ENCODE measurements at places on chromosomes 2 and 18.
A peak's percentile ranks its signal among the peaks of the same experiment; 100 is the strongest.

- DNase-seq = no peak
Measured at GRCh38 chr18:78376046-78376445, 603.6 kb upstream of the SALL3 start.

DNA sequence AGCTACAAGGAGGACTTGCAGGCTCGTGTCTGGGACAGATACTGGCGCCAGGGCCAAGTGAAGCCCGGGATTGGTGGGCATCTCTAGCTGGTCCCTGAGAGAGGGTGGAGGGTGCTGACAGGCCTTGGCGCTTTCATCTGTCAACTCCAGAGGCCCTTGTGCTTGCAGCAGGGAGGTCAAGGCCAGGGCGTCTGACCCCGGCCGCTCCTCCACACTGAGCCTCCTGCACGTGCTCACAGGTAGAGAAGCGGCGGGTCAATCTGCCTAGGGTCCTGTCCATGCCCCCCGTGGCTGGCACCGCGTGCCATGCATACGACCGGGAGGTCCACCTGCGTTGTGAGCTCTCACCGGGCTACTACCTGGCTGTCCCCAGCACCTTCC, 9.5 kb downstream of the CAPN10 start:
- no peak for DNase-seq

DNA sequence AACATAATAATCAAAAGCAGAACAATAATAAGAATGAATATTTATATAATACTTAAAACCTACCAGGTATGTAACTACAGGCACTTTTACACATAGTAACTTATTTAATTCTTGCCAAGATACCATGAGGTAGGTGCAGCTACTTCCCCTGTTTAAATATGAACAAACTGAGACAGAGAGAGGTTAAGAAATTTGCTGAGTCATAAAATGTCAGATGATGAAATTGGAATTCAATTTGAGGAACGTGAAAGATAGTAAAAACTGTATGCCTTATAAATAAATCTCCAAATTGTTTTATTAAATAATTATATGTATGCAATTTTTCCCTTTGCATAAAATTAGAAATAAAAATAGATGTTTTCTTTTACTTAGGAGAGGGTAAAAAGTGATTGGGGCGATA, 1103.3 kb upstream of the NRXN1 start:
- no peak for DNase-seq

DNA sequence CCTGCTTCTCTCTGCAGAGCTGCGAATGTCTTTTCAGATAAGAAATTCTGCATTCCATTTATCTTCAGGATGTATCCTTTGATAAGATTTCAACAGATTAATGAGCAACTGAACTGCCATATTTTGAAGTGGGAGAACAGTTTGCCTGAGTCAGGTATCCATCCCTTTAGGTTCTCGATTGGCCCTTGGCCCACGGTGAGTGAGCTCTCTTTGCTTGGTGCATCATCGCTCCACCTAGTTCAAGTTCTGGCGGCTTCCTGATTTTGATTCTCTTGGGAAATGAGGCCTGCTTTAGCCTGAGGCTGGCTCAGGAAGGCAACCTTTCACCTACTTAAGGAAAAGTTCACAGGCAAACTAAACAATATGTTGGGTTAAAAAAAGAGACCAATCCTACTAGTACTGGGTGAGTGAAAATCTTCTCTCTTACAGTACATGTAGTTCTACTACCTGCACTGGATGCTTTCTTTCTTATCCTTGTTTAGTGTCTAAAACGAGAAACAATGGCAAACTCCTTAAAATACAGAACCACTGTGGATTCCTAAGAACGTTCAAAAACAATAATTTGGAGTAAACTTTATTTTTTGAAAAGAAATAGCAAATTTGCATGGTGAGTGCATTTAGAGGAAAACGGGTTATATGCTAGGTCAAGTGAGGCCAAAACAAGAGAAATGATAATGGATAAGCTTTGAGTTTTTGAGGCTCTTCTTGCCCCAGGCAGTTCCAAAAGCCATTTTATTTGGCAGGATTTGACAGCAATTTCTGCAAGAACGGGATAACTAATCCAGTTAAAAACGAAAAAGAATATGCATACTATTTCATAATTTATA, 837 bp upstream of the ACSL3 start:
- DNase-seq = no peak

DNA sequence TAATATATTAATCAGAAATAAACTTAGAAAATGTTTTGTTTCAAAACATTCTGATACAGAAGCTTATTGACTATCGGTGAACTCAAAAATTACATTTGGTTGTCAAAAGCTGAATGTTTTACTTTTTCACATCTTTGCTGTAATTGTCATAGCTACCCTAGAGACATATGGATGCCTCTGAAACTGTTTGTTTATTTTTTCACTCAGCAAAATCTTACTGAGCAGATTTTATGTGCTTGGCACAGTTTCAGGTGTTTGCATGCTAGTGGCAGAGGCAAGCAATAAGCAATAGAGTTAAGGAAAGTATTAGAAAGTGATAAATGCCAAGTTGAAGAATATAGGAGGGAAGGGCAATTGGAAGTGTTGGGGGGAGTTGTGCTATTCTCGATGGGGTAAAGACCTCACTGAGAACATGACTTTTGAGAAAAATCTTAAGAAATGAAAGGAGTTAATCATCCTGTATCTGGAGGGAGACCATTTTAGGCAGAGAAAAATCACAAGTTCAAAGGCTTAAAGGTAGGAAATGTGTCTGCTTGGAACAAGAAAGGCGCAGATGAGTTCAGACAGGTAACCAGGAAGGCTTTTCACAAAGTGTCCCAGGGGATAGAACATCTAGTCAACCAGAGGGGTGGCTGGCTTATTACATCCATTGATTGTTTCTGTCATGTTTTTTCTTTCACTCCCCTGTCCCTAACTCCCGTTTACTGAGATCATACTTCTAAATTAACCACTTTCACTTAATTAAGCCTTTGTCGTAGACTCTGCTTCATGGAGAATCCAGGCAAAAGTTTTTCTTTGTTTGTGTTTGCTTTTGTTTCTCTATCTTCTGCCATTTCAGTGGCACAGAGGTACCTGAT, 27.2 kb upstream of the COBLL1 start:
- DNase-seq = no peak

DNA sequence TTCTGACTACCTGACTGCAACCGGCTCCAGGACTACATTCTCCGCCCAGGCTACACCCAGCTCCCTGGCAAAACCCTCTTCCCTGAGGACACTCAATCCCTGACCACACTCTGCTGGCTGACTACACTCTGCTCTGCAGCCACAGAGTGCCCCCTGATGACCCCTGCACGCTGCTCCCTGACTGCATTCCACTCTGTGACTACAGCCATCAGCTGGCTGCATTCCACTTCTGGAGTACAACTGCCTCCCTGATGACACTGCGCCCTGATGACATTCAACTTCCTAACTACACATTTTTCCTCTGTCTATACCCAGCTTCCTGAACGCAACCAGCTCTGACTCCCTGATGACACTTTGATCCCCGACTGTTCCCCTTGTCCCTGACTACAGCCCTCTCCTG, 71.3 kb upstream of the NRXN1 start:
- DNase-seq = no peak

DNA sequence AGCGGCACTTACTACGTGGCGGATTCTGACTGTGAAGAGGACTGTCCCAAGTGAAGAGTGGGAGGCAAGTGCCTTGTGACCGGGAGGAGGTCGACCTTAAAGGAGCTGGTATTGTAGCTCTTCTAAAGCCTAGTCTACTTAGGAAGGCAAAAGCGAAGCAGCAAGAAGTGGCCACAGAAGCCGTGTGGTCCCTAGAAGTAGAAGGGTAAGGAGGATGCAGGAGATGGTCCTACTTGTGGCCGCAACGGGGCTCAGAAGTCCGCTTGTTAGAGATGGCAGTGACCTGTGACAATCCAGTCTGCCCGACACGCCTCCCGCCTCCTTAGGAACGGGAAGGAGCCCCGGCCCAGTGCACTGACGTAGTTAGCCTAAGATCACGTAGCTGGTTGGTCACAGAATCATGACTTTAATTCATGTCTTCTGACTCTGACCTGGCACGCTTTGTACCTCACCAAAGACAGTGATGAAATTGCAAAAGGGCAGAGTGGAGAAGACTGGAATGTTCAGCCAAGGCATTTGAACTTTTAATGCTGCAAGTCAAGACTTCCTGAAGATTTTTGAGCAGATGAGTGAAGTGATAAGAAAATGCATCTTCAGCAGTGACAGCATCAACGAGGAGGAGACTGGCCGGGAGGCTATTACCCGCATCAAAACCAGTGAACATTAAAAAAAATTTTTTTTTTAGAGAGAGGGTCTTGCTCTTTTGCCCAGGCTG, 749 bp upstream of the EIF2AK3 start:
- peak; percentile 37 for DNase-seq

Data from stimulated activated CD4-positive, alpha-beta T cell treated with anti-CD3 and anti-CD28 coated beads, Interleukin-1b, Interleukin-23, amount 100 ng/mL, for 1 hour (primary cell).